Tracheal epithelial cell (primary cell): ENCODE measurements at places on chromosomes 12 and 14. TPM values are rescaled to one million over a fixed set of nuclear protein-coding genes. Genes with fewer than 3 reads are reported as not detected.

LPAR5 gene
- total RNA-seq: 2.3 and 3.9 TPM in 2 replicates

SIX4 gene
- 6.3 and 7.0 TPM in 2 replicates for total RNA-seq

GPR132 gene
- total RNA-seq: 0.24 TPM in 1 of 2 replicates, not detected in the other

PIK3C2G gene
- under 0.01 and 0.21 TPM in 2 replicates for total RNA-seq

HOTAIR gene
- total RNA-seq: under 0.01 TPM in 2 replicates
